RWPE2 (cell line): ENCODE measurements at places on chromosomes 7 and 10.

- DNase-seq = no peak
Observed at GRCh38 chr7:41890631-41891274, 187.9 kb upstream of the INHBA start.

GRCh38 chr10:43471935-43472720 lies 35.2 kb downstream of the ZNF487 start:
- no peak for DNase-seq

DNA sequence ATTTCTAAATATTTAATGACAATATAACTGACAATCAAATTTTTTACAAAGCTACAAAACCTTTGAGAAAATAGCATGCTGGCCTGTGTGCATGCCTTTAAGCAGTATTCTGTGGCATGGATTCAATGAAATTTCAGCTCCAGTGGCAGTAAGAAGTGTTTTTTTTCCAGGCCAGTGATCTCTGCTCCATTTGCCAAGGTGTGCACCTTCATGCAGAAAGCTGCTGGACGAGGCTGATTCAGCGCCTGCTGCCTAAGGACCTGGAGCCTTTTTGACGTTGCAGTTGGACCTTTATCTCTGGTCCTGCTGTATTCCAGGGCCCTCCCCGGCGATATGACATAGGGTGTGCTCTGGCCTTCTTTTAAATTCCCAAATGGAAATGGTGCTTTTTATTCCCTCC lies 26.6 kb downstream of the VWC2 start:
- DNase-seq = no peak

- DNase-seq = no peak
Observed at GRCh38 chr7:80829527-80829926, 89.3 kb downstream of the SEMA3C start.

- DNase-seq = peak; percentile 47
Observed at GRCh38 chr10:86363833-86364490, 2.6 kb downstream of the GRID1 start.

GRCh38 chr7:151927011-151927410 lies 29.2 kb upstream of the GALNTL5 start:
- DNase-seq = no peak

DNA sequence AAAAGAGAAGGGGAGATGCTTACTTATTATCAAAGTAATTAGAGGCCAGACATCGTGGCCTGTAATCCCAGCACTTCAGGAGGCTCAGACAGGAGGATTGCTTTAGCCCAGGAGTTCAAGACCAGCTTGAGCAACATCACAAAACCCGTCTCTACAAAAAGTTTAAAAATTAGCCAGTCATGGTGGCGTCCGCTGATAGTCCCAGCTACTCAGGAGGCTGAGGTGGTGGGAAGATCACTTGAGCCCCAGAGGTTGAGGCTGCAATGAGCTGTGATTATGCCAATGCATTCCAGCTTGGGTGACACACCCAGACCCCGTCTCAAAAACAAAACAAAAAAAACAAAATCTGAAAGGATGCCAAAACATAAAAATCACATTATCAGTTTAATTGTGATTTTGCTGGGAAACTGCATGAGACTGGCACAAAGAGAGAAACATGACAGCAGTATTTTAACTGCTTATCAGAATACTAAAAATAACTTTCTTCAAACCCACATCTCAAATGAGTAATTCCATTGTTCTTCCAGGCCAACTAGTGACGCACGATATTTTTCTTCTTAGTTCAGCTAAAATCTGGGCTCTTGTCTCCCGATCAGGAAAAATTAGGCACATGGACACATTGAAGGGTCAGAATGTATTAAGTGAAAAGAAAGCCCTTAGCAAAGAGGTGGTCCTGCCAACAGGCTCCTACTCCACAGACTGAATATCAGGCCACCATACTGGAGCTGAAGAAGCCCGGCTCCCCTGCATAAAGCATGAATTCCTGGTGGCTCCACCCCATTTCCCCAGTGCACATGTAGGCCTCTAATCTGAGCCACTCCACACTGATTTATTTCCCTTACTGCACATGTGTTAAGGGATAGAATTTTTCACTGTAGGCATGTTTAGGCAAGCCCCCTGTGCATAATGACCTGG lies 9.6 kb upstream of the CCM2 start:
- no peak for DNase-seq

- DNase-seq = no peak
Observed at GRCh38 chr7:131605280-131605878, 49.0 kb upstream of the PODXL start.

DNA sequence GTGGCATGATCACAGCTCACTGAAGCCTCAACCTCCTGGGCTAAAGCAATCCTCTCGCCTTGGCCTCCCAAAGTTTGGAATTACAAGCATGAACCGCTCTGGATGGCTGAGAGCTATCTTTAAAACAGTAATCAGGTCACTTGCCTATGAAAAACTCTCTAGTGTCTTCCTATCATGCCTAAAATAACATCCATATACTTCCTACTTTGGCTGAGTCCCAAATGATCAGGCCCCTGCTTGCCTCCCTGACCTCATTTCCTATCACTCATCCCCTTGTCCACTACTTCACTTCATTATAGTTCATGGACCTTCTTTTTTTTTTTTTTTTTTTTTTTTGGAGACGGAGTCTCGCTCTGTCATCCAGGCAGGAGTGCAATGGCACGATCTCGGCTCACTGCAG lies 28.0 kb downstream of the SEPTIN7 start:
- no peak for DNase-seq

DNA sequence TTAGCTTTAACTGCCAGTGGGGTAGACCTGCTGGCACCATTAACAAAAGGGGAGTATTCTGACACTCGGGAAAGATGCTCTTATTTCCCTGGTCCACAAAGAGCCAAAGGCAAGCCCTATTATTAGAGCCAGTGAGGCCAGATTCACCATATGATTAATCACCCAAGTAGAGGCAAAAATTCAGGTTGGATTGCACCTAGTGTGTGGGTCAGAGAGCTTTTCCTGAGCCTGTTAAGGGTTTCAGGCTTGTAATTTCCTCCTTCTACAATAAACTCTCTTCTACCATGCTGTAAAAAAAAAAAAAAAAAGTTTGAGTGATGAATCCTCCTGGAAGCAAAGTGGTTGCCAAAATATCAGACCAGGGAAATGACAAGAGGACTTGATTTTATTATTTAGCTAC lies 163.5 kb downstream of the MBL2 start:
- DNase-seq = no peak

GRCh38 chr7:70432567-70433001 lies 699.4 kb upstream of the GALNT17 start:
- DNase-seq = no peak

DNA sequence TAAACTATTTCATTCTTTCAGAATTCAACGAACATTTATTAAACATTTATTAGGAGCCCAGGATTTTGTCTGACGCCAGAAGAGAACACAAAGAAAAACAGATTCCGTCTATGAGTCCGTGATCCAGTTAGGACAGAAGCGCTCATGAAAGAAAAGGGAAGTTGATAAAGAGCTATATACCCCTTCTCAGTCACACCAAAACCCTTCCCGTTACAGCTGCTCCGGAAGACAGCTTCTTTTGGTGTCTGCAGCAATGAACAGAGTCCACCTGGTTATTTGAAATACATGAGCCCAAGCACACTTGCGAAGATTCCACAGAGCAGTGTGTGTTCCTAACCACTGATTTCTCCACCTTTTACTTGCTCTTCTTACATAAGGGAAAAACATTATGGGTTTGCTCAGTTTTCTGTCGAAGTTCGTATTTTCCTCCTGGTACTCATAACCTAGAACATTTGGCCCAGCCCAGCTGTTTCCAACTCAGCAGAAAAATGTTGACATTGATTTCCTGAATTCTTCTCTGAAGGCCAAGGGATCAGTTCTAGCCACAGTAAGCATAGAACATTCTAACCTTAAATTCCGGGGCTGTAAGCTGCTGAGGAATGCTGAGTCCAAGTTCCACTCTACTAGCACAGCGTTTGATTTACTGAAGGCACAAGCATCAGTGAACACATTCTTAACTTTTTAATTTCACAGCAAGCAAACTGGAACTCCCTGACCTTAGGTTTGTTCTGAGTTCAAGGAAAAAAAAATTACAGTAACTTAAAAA lies 206.5 kb downstream of the SORCS1 start:
- no peak for DNase-seq

- DNase-seq = no peak
Observed at GRCh38 chr7:77266291-77266794, 66.7 kb upstream of the FGL2 start.

- no peak for DNase-seq
Observed at GRCh38 chr10:26503911-26504310, 65.8 kb downstream of the APBB1IP start.

- no peak for DNase-seq
Observed at GRCh38 chr7:127710635-127711034, 58.6 kb downstream of the SND1 start.

GRCh38 chr10:11146402-11147171 lies 128.9 kb downstream of the CELF2 start:
- no peak for DNase-seq

DNA sequence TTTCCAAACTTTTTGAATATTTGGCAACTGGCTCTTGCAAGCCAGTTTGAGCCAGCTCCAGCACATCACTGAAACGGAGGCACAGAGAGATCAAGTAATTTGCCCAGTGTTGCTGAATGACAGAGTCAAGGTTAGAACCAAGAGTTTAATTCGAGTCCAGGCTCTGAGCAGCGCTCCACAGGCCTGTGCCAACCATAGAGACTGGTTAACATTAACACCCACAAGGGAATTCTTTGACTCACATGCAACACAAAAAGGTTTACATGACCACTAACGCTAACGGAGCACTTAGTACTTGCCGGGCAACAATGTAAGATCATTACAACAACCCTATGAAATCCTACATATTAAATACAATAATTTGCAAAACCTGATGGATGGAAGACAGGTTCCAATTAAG lies 1.5 kb downstream of the RGS10 start:
- DNase-seq = no peak

- DNase-seq = peak; percentile 4
Observed at GRCh38 chr7:158120316-158120715, 467.3 kb downstream of the PTPRN2 start.

DNA sequence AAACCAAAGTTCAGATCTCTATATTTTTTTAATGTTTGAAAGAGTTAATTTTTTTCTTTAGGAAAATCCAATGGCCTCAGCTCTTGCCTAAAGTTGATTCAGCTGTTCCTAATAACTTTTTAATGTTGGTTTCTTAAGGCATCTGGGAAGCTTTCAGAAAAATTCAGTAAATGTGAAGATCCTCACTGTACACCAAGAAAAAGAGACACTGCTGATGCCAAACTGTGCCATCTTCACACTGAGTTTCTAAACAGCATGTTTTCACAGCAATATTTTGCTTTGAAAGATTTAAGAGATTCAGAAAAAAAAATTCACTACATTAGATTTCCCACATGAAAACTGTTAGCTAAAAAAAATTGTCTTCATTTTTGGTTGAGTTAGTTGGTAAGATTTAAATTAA lies 249.4 kb downstream of the NEBL start:
- DNase-seq = no peak

GRCh38 chr7:28688651-28689050 lies 269.5 kb downstream of the TRIL start:
- no peak for DNase-seq
